ENCODE measurements at places on chromosomes 12 and 14.
A peak's percentile ranks its signal among the peaks of the same experiment; 100 is the strongest.

- DNase-seq: no peak
- peaks cover 47% of the 10 kb centered on the region for H3K4me1 ChIP-seq
- no peaks in the 10 kb centered on the region for H3K27me3 ChIP-seq
Measured at GRCh38 chr12:69007855-69008351, 74.9 kb upstream of the CPM start.

GRCh38 chr12:66008985-66009384 is 121.6 kb downstream of the LLPH start:
- H3K36me3 ChIP-seq: no peaks in the 10 kb centered on the region
- no peak overlapping the region for H3K4me3 ChIP-seq
- H3K4me1 ChIP-seq: no peaks in the 10 kb centered on the region
- no peaks in the 10 kb centered on the region for H3K27me3 ChIP-seq

- no peak overlapping the region for H3K4me3 ChIP-seq
- H3K27me3 ChIP-seq: no peaks in the 10 kb centered on the region
- no peak overlapping the region for H3K27ac ChIP-seq
- DNase-seq: no peak
- H3K36me3 ChIP-seq: no peaks in the 10 kb centered on the region
- H3K4me1 ChIP-seq: peaks cover 28% of the 10 kb centered on the region
Measured at GRCh38 chr14:103019826-103020225, 37.5 kb downstream of the CDC42BPB start.

DNA sequence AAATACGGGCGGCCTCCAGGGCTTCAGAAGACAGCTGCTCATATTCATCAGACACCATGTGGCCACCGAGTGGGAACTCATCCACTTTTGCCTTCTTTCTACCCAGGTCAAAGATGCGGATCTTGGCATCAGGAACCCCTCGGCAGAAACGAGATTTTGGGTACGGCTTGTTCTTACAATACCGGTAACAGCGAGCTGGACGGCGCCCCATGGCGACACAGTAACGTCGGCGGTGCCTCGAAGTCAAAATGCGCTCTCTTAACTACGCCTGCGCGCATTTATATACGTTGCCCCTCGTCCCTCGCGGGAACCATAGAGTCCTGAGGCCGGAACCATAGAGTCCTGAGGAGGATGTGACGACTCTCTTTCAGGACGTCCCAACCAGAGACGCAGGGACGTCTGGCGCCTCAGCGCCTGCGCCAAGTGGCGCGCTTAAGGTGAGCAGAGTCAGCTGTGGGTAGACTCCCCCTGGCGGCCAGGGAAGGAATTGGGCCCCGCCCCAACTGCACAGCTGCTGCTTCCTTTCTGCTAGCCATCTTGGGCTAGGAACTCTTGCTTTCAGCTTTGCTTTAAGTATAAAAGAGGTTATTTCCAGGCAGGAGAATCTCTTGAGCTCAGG is at the start of gene RPL10L:
Gene RPL10L (minus strand): TSS at position 256 of the 619 bp plus-strand sequence. CDS start 45 bp downstream, at position 211.
- H3K27ac ChIP-seq: no peak within 1 kb of the TSS
- no peaks in the 10 kb centered on the region for H3K36me3 ChIP-seq
- no peaks in the 10 kb centered on the region for H3K4me1 ChIP-seq
- H3K4me3 ChIP-seq: no peak within 1 kb of the TSS

DNA sequence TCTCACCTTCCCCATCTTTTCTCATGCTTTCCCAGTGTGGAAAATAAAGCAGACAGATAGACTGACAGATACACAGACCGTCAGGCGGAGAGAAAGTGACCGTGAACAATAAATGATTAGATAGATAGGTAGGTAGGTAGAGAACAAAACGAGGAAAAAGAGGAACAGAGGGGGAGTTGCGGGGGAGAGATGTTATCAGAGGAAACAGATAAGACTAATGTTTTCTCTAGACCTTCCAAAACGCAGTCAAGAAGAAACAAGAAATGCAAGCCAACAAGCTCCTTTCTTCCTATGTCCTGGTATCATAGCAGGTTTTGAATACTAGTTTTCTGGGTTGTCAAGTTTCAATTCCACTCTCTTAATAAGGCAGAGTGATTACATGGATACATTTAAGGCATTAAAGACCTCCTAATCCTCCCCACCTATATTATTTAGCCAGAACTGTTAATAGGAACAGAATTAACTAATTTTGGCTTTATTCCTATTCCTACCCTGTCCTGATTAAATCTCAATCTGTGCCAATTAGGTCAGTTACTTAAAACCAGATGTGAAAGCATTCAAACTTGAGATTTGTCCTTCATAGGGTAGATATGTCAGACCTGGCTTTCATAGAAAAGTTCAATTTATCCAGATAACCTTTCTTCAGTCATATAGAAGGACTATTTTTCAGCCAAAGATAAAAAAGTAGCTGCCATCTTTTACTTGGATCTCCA is 89.0 kb upstream of the PTPRR start:
- no peak overlapping the region for H3K27ac ChIP-seq
- H3K4me3 ChIP-seq: no peak overlapping the region
- DNase-seq: no peak
- H3K4me1 ChIP-seq: no peaks in the 10 kb centered on the region

DNA sequence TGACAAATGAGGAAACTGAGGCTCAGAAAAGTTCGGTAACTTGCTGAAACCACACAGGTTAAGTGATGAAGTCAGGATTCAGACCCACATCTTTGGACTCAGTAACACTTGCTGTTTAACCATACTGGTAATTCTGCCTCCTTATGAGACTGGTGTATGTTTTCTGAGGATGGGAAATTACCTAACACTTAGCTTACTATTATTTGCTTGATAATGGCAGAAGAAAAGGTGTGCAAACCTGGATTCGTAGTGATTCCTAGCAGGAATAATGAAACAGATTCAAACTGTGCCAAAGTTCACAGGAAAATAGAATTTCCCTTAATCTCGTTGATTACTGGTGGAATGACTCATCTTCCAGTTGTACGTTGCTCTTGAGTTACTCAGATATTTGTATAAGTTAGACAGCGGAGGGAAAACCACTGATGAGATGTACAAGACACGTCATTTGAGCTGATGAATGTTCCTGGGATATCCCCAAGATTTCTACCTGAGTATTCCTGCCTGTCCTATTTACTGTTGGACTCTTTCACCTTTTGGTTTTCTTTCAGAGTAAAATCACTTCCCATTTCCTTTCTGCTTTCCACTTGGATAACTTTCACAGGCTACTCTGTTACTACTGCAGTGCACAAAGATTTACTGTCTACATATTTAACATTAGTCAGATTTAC is 37.5 kb downstream of the PRORP start:
- H3K36me3 ChIP-seq: no peaks in the 10 kb centered on the region
- no peak overlapping the region for H3K4me3 ChIP-seq
- no peaks in the 10 kb centered on the region for H3K27me3 ChIP-seq
- peak overlapping the region; percentile 37 for H3K27ac ChIP-seq

- H3K4me1 ChIP-seq: no peaks in the 10 kb centered on the region
- H3K27me3 ChIP-seq: no peaks in the 10 kb centered on the region
- no peaks in the 10 kb centered on the region for H3K36me3 ChIP-seq
- H3K4me3 ChIP-seq: no peak overlapping the region
- DNase-seq: peak; percentile 31
Measured at GRCh38 chr12:111298582-111299436, 70.1 kb downstream of the PHETA1 start.
